ENCODE measurements at places on chromosomes 12 and 14.

DNA sequence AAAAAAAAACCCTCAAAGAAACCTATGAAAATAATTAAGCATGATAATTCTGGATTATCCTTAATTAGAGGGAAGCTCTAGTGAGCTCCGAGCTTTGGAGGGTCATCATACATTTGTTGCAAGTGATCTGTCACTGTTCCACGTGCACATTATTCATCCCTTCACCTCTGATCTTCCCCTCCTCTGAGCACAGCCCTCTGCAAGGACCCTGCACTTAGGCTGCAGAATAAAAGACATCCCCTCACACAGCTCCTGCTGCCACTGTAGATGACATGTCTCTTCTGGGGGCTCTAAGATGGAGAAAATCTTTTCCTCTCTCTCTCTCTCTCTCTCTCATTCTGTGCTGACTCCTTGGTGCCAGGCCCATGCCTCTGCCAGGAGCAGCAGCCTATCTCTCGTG is 300.4 kb downstream of the EGLN3 start:
- DNase-seq: no peak

- no peak for DNase-seq
Measured at GRCh38 chr14:99674064-99674650, 9.9 kb upstream of the CYP46A1 start.

DNA sequence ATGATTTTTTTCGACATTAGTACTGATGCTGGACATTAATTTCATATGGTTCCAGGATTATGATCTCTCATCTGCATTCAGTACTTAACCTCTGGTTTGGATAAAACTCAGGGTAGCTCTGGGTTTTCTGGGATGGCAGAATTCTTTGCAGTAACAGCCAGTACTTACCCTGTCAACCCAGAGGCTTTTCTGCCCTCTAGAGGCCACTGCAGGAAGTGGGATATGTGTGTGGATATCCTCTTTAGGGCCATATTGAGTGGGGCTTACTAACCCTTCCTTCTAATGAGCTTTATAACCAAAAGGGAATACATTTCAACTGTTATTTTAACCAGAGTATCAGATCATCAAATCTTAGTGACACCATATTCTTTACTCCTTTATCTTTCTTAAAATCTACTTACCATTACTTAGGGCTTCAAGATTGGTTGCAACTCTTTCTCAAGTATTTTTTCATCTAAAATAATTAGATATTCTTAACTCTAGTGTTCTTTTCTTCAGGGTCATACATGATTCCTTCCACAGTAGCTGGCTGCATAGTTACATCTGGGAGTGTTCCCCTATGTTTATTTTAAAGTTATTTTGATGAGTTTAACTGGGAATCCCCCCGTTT is 488.0 kb upstream of the STXBP6 start:
- peak; percentile 10 for DNase-seq

GRCh38 chr12:51820526-51821439 is 27.7 kb downstream of the FIGNL2 start:
- DNase-seq: peak; percentile 53

DNA sequence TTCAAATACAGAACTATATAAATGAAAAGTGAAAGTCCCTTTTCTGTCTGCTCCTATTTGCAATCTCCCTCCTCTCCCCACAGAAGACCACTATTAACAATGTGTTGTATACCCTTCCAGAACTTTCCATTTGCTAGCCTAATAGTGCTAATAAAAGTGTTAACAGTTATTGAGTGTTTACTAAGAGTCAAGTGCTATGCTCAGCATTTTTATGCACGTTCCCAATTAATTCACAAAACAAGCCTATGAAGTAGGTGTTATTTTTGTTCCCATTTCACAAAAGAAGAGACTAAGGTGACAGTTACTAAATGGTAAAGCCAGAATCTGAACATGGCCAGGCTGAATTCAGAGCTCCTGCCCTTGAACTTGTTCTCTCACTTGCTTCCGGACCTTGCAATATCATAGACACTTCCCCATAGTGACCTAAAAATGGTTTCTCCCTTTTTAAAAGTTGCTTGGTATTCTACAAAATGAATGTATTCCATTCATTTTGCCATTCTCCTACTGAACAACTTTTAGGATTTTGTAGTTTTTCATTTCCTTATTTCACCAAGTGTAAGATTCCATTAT is 1.6 kb upstream of the PRKAB1 start:
- no peak for DNase-seq
